CD4-positive, alpha-beta memory T cell (primary cell): ENCODE measurements at places on chromosomes 6 and 20.

- DNase-seq, result no peak
- no peak overlapping the region for H3K4me3 ChIP-seq
- no peaks in the 10 kb centered on the region for H3K4me1 ChIP-seq
- no peak overlapping the region for H3K27ac ChIP-seq
- no peaks in the 10 kb centered on the region for H3K36me3 ChIP-seq
These were observed 94.5 kb downstream of the PKHD1 start for GRCh38 chr6:51992876-51993275.

DNA sequence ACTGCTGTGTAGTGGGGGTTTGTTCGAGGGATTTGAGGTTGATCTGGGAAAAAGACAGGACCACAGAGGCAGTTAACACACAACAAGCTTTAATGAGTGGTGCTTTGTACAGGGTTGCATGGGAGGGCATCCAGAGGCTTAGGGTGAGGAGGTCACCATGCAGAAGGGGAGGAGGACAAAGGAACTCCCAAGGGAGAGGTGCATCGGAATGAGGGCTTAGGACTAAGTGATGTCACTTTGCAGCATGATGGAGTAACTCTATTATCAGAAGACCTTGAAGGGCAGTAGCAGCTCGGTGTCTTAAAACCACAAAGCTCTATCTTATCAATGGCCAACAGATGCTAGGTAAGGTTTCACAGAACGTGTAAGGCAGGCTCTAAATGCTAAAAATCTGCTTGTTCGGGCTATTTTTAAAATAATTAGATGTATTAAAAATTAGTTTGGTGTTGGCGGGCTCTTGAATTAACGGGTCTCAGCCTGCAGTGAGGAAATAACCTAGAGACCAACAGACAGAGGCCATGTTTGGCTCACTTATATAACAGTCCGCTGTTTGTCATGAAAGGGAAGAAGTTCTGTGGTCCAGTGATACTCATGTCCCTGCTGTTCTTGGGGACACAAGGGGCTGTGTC lies 37.9 kb downstream of the MAN1A1 start:
- DNase-seq, result no peak
- no peak overlapping the region for H3K27ac ChIP-seq
- peaks cover 56% of the 10 kb centered on the region for H3K4me1 ChIP-seq
- no peak overlapping the region for H3K4me3 ChIP-seq

GRCh38 chr6:159941286-159942113 lies 27.4 kb upstream of the IGF2R start:
- DNase-seq, result peak; percentile 60
- H3K36me3 ChIP-seq, result no peaks in the 10 kb centered on the region
- H3K27me3 ChIP-seq, result no peaks in the 10 kb centered on the region
- no peak overlapping the region for H3K27ac ChIP-seq

GRCh38 chr6:134508862-134509498 lies 191.1 kb upstream of the SGK1 start:
- no peak for DNase-seq
- no peaks in the 10 kb centered on the region for H3K4me1 ChIP-seq
- H3K4me3 ChIP-seq, result no peak overlapping the region
- no peaks in the 10 kb centered on the region for H3K36me3 ChIP-seq
- no peaks in the 10 kb centered on the region for H3K27me3 ChIP-seq
- no peak overlapping the region for H3K27ac ChIP-seq
